ENCODE measurements at places on chromosomes 12 and 14.

- DNase-seq = no peak
Measured at GRCh38 chr12:117019866-117020265, 79.3 kb downstream of the TESC start.

GRCh38 chr12:991350-992333 is 619 bp downstream of the ERC1 start:
- peak; percentile 39 for DNase-seq

GRCh38 chr12:89927226-89927698 is 218.6 kb upstream of the ATP2B1 start:
- DNase-seq = no peak

DNA sequence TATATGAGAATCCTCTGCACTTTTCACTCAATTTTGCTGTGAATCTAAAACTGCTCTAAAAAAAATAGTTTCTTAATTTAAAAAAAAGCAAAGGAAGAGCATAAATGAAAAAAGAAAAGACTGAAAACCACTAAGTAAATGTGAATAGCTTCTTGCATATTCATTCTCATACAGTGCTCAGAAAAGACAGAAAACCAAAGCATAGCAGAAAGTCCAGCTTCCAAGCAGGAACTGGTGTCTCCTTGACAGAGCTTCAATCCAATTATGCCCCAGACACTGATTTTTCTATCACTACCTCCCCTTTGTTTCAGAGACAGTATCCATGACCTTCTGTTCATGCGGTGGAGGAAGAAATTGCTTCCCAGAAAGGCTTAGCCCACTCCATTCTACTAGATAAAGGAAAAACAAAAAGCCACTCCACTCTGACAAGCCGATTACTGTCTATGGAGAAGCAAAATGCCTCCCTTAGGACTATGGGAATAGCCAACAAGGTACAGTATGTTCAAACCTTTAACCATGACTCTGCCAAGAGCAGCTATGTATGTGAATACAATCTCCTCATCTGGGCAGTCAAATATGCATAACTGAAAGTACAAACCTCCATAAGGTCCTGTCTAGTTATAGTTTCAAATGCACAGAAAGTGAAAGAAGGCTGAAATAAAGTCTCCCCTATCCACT is 40.6 kb downstream of the ATF7 start:
- DNase-seq = no peak

DNA sequence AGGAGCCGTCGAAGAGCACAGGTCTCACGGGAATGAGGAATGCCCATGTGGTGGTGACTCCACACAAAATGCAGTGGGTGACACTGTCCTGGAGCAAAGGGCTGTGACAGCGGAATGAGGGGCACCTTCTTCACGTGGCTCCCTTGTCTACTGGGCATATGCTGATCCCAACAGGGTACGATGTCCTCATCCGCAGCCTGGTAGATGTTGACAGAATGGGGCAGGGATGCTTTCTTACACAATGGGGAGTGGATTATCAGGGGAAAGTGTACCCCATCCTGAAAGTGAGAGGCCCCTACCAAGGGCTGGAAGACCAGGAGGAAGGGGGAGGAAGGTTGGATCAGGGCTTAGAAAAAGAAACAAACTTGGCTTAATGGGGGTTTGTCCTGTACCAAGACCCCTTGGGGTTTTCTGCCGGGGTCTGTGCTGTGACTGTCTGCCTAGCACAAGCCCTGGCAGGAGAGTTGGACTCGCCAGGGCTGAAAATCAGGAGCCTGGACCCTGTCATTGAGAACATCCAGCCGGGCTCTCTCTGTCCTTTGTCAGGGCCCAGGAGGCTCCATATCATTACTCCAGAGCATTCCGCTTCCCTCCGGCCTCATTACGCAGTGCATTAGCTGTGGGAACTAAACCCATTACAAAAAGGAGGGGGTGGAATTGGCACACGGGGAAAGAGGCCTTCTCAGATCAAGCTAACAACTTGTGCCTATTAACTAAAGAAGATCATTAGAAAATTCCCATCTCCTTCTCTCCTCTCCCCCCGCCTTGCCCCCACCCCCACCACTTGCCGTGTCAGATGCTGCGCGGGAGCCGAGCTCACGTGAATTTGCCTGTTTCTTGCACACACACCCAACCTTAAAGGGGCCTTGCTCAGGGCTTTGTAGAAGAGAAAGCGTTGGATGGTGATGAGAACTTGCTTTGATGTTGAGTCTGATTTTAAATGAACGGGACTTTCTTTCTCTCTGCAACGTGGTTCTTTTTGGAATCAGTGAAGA is 171.8 kb upstream of the PARP11 start:
- DNase-seq = no peak

DNA sequence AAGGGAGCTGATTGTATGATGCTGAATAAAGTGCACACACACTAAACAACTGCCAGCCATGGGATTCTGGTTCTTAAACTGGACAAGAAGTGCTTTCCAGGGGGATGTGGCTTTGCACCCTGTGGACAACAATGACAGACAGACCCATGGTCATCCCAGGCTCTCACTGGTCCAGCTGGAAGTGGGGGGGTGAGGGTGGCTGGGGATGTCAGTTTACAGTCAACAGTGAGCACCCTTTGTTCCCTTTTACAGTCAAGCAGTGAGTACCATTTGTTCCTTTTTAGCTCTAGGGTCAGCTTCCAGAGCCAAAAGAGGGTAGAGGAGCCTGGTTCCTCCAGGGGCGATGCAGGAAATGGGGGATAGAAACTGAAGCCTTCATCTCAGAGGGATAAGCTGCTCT is 100.7 kb downstream of the SMOC1 start:
- no peak for DNase-seq

GRCh38 chr12:4320497-4320852 is 538 bp upstream of the TIGAR start:
- DNase-seq = no peak

DNA sequence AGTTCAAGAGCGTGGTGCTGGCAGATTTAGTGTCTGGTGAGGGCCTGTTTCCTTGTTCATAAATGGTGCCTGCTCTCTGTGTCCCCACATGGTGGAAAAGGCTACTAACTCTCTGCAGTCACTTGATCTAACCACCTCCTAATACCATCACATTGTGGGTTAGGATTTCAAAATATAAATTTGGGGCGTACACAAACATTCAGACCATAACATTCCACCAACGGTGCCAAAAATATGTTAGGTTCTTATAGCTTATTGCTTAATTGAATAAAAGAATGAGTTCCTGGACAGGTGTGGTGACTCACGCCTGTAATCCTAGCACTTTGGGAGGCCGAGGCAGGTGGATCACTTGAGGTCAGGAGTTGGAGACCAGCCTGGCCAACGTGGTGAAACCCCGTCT is 3.4 kb upstream of the DYRK2 start:
- DNase-seq = no peak

DNA sequence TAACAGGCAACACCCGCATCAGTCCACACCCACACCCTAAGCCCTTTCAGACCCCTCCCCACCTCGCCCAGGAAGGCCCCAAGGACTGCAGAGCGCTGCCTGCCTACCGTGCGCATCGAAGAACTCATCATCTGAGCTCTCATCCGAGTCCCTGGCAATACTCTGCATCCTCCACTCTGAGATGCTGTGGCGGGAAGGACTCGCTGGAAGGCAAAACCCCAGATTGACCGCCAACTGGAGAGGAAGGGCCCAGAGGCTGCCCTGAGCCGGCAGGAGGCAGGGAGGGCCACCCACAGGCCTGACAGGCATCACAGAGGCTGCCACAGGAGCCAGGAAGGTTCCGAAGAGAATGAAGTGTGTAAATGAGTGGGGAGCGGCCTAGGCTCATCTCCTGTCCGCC is 23.8 kb downstream of the ARL6IP4 start:
- no peak for DNase-seq

DNA sequence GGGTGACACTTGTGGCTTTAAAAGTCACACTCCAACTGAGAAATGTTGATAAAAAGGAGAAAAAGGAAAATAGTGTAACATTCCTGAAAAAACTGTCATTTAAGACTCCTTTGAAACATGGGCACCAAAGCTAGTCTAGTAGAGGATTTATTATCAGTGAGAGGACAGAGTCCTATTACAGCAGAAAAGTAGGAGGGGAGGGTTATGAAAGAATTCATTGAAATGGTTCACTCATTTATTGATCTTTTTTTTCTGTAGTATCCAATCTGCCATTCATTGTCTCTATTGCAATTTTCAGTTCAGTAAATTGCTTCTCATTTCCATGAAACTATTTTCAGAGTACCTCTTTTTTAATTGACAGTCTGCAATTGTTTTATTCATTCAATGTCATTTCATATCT is 25.4 kb downstream of the PPM1A start:
- no peak for DNase-seq

- no peak for DNase-seq
Measured at GRCh38 chr14:82060219-82060618, 526.6 kb upstream of the SEL1L start.

- no peak for DNase-seq
Measured at GRCh38 chr12:56013482-56013881, 7.4 kb upstream of the IKZF4 start.

DNA sequence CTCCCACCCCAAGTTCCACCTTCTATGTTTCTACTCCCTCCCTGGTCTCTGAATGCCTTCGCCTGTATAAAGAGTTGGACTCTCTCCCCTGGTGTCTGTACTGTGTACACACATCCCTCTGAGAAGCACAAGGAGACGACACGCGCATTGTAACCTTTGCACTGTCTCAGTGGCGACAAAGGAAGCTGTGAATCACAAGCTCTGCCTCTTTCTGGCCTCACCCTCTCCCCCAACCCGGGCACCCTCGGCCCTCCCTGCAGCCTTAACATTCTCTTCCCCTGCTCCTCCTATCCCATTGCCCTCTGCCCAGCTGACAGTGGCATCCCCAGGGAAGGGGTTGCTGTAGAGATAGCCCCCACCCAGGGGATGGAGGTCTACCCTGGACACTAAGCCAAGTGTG is 2.5 kb upstream of the SMARCD1 start:
- no peak for DNase-seq

DNA sequence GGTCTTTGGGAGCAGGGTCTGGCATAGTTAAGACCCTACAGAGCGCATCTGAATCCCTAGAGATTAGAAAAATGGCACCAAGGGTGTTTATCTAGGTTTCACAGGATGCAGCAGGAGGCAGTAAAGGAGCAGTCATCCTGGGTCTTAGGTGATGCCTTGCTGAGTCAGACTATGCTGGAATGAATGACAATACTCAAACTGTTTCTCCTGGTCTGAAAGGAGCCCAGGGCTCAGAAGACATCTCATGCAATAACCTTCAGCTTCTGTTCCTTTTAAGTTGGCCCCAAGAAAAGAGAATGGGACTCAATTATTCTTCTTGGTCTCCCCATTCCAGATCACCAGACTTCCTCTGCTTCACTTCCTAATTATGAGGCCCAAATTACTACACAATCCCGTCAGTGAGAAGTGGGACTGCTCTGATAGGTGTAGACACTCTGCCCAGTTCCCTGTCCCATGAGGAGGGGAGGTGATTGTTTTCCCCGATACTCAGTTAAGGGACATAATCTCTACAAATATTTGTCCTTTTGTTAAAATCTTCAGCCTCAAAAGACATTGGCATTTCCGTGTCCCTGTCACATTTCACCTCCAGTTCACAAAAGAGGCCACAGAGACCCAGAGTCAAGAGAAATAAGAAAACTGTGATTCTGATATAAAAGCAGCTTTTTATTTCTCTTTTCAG is 14.8 kb upstream of the APOF start:
- DNase-seq = no peak

DNA sequence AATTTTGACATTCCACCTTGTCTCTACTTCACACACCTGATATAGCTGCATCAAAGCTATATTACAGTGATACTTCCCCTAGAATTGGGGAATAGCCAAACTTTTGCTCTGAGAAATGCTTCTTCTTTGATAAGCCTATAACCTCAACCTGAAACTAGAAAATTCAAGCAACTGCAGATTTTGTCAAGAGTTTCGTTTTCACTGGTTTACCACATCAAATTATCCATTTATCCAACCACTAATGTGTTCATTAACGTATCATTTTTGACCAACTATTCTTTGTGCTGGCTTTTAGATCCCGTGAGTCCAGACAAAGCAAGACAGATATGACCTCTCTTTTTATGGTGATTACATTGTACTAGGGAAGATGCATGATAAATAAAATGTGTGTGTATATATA is 13.5 kb upstream of the TAS2R46 start:
- no peak for DNase-seq
